NCI-H187 (cell line): ENCODE measurements at places on chromosomes 12 and 14.

DNA sequence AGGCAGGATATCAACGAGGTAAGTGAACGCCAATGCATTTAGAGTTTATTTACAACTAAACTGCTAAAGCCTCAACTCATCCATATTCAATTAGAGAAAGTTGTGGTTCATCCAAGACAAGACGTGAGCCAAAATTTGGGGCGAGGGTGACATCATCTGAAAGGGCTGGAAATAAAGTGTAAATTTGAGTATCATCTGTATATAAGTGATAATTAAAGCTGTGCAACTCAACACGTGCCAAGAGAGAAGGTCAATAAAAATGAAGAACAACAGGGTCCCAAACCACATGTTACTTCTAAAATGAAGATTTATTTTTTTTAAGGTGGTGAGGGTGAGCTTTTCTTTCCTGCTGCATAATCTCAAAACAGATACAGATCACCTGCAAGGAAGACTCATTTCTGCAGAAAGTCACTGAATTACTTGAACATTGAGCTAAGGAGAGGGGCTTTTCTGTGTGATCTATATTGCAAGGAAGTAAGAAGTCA is 203.6 kb downstream of the EFCAB11 start:
- no peak for DNase-seq

- no peak for DNase-seq
These were observed 1.1 kb upstream of the MTA1 start for GRCh38 chr14:105418269-105419194.

DNA sequence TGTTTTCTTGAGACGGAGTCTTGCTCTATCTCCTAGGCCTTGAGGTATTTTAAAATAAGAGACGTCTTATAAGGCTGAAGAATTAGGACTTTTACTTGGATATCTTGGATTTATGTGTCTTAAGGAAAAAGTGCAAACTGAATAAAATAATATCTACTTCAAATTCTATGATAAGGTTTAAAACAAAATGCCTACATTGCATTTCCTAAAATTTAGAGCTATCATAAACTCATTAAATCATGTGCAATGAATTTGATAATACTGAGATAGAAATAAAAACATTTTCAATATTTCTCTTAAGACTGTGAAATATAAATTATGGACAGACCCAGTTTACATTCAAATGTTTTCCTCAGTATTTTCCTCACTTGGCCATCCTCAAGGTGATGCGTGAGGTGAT is 729.5 kb upstream of the LMO3 start:
- DNase-seq: no peak

GRCh38 chr14:103260629-103261124 is 73.4 kb upstream of the EIF5 start:
- peak; percentile 87 for DNase-seq

GRCh38 chr14:22418631-22419030 is 170.4 kb downstream of the DAD1 start:
- no peak for DNase-seq

DNA sequence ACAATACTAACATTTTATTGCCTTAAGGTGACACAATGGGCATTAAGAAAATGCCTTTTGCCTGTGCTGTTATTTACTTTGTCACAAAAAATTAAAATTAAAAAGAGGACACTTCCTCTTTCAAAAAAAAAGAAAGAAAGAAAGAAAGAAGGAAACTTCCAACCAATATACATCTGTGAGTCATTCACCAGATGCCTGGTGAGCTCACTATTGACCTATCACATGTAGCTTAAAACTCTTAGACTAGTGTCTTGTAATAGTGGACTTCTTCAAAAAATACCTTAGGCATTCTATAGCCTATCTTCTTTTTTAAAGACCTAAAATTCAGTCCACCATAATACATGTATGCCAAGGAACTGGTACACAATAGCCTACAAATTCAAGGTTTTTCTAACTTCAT is 4.9 kb upstream of the SOX5 start:
- no peak for DNase-seq

DNA sequence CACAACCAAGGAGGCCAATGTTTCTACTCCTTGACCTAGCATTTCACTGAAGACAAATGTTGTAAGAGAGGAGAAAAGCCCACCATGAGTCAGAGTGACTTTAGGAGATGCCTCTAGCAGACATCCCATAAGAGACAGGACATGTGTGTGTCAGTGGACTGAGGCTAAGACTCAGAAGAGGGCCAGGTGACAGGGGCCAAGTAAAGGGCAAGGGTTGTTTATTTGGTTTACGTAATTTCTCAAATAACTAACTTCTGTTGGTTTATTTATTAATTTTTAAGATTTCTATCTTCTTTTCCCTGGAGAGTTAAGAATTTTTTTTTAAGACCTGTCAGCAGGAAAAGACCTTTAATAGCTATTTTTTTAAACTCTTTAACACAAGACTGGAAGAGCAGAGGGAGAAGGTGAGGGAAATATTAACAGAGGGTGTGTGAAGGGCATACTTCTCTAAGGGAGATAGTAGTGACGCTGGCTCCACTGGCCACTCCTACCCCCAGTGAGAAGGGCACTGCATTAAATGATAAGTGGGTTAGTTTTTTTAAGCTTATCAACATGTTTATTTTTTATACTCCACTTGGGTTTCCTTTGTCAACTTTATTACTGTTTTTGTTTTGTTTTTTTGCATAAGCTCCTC is 3.4 kb downstream of the PNP start:
- DNase-seq: no peak

DNA sequence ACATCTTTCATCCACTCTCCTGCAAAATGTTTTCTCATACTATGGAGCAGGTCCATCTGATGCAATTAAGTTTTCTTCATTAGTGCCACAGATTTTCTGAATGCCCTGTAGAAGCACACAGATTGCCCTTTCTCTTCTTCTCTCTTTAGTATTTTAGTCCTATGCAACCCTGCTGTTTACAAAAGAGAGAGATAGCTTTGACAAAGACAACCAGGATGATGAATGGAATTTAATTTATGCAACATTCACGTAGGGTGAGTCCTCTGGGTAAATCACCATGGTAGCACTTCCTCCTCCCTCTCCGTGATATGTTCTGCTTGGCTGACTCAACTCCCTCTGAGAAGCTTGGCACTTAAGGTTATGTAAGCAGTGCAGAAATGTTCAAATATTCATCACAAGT is 400.9 kb upstream of the PDE3A start:
- DNase-seq: peak; percentile 65

DNA sequence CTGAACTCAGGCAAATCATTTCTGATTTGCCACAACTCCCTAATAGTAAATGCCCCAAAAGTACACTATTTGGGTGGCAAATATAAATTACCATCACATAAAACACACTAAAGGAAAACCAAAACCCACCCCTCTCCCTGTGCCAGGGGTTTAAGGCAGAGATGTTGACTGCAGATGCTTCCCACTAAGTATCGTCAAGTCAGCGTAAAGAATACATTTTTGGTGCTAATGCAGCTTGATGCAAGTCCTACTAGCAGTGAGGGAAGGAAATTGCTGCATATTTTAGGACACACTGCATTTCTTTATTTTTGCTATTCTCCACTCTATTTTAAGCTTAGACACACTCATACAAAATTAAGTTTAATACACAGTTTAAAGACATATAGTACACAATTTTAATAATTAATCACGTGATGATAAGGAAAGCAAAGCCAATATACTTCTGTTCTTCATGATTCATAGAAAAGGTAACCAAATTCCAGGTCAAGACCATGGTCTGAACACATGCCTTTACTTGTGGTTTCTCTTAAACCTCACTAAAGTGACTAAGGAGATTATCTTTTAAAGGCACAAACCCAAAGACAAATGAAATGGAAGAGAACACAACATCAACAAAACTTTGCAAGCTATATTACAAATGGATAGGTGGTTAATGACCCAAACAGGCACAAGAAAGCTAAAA is 162.2 kb downstream of the STXBP6 start:
- no peak for DNase-seq

DNA sequence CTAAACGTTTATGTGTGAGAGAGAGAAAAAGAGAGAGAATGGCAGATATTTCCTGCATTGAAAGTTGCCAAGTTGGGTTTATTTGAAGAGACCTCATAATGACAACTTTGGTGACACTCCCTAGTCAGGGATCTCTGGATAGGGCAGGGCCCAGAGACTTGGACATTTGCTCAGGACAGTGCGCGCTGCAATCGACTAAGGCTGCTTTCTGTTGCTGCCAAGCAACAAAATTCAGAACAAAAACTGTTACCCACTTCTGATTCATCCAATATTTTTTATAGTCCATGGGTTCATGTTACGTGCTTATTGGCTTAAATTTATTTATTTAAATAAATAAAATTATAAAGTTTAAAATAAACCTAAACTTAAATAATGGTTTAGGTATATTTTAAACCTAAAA is 34.2 kb downstream of the PTGER2 start:
- no peak for DNase-seq

DNA sequence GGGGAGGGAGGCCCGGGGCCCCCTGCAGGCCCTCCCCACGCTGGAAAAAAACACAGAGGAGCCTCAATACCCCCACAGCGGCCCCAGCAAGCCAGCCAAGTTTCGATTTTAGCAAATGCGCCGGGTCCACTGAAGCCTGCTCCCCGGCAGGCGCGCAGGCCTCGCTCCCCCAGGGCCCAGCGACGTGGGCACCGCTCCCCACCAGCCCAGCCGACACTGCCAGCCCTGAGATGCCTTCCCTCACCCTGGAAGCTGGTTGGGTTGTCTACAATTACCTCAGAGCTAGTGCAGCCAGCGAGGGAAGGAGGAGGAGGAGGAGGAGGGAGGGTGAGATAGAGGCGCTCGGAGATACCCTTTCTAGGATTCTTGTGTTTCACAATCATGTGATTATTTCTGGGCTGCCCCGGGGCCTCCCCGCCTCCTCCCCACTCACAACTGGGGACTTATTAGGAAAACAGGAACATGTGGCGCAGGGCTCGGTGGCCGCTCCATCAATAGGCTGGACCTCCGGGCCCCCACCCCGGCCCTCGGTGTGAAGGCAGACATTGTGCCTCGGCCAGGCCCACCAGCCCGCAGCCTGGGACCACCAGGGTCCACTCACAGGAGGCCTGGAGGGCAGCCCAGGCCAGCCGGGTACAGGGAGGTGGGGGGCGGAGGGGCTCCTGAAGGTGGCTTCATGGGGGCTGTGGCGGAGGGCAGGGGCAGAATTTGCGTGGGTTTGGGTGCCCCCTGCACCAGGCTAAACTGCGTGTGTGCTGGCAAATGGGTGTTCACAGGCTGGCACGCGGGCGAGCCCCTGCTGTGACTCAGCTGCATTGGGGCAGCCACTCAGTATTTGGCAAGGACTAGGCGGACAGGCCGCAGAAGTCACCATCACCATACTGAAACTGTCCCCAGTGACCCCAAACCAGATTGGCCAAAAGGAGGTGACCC is 109.9 kb downstream of the NCOR2 start:
- no peak for DNase-seq

GRCh38 chr12:13088496-13088895 is 15.0 kb downstream of the GSG1 start:
- DNase-seq: no peak

GRCh38 chr12:1188016-1188415 is 197.0 kb downstream of the ERC1 start:
- DNase-seq: no peak
